ENCODE measurements at places on chromosomes 7 and 10.

- peak; percentile 23 for DNase-seq
Measured at GRCh38 chr7:86643561-86644281, at the start of gene GRM3. TSS of gene GRM3 (plus strand) at chr7:86643909. CDS start at chr7:86765146, 121,237 bp downstream.

DNA sequence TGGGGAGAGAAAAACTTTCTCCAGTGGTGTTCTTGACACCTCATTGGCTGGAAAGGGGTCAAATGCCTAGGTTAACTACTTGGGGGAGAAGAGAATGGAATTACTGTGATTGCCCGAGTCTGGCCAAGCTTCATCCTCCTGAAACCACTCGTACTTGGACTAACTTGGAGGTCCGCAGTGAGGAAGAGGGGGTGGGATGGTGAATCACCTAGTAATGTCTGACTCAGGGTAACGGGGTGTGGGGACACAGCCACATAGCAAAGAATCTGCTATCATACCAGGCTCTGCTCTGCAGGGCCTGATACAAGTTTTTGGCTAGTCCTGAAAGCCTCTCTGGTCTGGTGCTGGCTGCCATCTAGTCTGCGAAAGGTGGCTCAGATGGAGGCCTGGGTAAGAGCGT is 190.9 kb downstream of the RPS24 start:
- no peak for DNase-seq

GRCh38 chr7:55489552-55489951 is 82.8 kb downstream of the VOPP1 start:
- DNase-seq, result no peak

DNA sequence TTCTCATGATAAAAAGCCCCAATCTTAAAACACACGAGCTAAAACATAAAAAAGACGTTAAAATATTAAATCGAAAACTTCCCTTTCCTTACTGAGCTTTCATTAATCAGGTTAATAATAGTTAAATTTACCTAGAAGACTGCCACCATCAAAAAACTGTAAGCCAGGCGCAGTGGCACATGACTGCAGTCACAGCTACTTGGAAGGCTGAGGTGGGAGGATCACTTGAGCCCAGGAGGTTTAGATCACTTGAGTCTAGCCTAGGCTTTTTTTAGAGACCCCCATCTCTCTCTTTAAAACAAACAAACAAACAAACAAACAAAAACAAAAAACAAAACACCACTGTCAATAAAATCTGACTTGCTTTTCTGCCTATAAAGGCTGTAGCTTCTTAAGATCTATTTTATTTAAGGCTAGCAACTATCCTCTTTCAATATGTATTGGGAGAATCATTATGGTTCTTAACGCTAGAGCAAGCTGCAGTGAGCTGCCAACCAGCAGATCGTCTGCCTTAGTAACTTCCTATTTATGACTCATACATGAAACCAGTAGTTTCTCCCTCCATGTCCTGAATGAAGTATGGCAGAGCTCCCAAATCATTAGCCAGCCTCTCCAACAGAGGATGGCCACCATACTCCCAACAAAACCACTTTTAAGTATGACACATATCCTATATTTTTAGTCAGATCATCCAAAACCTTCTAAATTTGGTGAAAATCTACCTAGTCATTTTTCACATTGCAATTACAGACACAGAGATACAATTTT is 163.7 kb downstream of the SRPK2 start:
- DNase-seq, result no peak

DNA sequence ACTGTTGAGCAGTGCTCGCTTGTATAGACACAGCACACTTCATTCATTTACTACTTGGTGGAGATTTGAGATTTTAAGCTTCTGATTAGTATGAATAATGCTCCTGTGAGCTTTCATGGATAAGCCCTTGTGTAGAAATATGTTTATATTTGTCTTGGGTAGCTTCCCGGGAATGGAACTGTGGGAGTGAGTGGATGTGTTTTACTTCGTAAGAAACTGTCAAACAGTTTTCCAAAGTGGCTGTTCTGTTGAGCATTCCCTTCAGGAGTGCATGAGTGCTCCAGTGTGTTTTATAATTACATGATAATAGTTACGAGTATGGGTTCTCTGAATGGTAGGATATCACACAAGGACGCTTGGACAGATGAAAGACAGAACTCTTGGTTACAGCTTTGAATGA is 49.4 kb downstream of the VWC2 start:
- DNase-seq, result peak; percentile 59

- no peak for DNase-seq
Measured at GRCh38 chr7:66105263-66105748, 9.3 kb upstream of the CRCP start.

- no peak for DNase-seq
Measured at GRCh38 chr7:27154901-27155815, 1.3 kb downstream of the HOXA7 start.

Measured in tongue (tissue), 3 donors.